ENCODE measurements at places on chromosomes 11 and 22.

DNA sequence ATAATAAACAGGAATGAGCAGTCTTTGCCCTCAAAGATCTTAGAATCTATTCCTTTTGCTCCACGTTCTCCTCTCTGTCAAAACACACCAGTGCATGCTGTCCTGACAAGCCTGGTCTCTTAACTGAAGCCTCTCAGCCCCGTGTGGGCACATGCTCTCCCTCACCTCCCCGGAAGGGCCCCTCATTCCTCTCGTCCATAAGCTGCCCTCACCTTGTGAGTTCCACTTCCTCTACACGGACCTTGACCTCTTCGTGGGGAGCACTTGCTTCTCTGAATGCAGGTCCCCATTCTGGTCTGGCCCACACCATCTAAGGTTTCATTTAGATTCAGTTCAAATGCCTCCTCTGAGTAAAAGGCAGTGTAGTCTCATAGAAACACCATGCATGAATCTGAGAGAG is 412.3 kb upstream of the SYN3 start:
- DNase-seq = no peak

GRCh38 chr11:112977755-112978154 is 16.5 kb downstream of the NCAM1 start:
- no peak for DNase-seq

GRCh38 chr22:39146256-39147101 is 6.0 kb downstream of the CBX7 start:
- no peak for DNase-seq

DNA sequence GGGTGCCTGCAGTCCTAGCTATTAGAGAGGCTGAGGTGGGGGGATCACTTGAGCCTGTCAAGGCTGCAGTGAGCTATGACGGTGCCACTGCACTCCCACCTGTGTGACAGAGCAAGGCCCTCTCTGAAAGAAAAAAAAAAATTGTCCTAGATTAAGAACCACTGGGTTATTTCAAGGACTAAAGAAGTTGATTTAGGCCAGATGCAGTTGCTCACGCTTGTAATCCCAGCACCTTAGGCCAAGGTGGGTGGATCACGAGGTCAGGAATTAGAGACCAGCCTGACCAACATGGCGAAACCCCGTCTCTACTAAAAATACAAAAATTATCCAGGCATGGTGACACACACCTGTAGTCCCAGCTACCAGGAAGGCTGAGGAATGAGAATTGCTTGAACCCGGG is 129.0 kb downstream of the MRTFA start:
- DNase-seq = no peak

DNA sequence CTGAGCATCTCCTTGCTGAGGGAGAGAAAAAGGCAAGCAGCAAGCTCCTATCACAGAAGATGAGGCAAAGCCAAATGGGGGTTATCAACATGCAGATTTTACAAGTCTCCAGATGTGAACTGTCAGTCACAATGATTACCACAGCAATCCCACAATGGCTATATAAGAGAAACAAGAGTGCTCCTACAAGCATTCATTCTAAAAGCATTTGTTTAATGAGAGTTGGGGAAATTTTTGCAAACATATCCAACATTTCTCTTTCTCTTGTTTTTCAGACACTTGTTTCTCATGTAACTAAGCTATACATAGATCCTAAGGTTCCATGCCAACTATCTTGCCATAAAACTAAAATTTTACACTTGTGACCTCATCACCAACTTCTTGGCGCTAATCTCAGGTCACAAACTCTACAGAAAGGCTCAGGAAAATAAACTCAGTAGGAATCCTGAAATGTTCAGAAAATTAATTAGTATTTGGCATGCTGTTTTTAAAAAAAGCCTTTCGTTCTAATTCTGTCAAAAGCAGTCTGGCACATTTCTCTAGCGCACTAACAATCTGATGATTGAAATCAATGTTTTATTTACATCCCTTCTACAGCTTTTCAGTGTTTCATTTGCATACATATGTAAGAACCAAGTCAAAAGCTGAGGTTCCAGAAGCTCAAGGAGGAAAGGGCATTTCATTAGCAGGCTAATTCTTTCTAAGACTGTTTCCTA is 199.5 kb downstream of the TTC28 start:
- DNase-seq = no peak

DNA sequence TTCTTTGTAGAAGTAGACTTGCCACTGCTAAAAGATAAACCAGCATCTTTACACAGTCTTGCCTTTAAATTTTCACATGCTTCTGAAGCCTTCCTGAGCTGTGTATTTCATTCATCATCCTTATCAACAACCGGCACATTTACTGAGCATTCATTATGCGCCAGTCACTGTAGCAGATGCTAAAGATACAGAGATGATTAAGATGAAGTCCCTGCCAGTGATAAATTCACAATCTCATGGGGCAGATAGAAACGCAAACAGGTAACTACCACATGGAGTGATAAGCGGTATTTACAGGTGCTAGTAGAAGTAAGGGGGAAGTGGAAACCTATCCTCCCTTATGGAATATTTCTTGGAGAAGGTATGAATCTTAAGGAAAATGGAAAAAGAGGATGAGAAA is 67.2 kb downstream of the PRCP start:
- no peak for DNase-seq

- DNase-seq = no peak
These were observed 11.5 kb upstream of the TIMP3 start for GRCh38 chr22:32789797-32790620.

DNA sequence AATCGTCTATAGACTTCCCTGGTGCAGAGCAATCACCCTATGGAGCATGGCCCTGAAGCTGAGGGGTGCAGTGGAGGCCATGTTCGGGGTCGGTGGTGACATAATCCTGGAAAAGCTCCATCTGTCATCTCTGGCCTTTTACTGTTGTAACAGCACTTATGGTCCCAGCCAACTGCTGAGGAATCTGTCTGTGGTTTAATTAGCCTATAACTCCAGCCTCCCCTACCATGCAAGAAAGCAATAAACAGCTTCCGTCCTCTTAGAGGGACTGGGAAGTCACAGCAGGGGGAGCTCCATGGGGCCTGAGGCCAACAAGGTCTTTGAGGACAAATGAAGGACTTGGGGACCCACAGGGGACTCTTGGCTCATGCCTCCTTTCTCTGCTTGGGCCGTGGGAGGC is 159.1 kb upstream of the NECTIN1 start:
- DNase-seq = no peak

- DNase-seq = no peak
These were observed 22.7 kb downstream of the POLDIP3 start for GRCh38 chr22:42591987-42592386.

DNA sequence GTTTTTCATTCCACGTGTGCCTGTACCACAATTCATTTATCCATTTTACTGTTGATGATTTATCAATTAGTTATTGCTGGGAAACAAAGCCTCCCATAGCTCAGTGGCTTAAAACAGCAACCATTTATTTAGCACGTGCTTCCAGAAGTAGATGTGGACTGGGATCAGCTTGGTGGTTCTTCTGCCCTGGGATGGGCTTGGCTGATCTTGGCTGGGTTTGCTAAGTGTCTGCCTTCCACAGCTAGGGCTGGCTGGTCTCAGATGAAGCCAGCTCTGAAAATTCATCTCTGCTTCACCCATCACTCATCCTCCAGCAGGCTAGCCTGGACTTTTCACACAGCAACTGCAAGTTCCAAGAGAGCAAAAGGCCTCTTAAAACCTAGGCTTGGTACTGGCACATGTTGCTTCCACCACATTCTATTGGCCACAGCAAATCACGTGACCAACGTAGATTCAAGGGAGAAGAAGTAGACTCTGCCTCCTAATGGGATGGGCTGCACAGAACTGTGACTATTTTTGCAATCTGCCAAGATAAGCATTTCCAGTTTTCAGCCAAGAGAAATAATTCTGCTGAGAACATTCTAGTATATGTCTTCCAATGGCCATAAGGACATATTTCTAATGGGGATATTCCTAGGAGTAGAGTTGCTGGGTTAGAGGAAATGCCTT is 124.9 kb downstream of the MN1 start:
- no peak for DNase-seq

DNA sequence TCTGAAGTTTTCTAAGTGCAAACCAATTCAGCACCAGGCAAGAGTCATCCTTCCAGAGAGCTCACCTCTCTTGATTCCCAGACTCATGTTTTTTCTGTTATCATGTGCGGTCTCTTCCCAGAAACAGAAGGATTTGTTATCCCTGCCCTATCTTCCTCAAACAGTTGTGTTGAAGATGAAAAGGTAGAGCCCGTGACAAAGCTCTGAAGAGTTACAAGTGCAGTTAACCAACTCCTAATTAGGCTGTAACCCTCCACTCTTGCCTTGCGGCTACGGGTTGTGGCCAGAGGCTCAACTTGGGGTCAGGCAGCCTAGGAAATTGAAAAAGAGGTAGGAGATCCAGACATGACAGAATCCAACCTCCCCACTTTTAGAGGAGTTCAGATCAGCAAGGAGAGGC is 76.2 kb upstream of the CADM1 start:
- no peak for DNase-seq

DNA sequence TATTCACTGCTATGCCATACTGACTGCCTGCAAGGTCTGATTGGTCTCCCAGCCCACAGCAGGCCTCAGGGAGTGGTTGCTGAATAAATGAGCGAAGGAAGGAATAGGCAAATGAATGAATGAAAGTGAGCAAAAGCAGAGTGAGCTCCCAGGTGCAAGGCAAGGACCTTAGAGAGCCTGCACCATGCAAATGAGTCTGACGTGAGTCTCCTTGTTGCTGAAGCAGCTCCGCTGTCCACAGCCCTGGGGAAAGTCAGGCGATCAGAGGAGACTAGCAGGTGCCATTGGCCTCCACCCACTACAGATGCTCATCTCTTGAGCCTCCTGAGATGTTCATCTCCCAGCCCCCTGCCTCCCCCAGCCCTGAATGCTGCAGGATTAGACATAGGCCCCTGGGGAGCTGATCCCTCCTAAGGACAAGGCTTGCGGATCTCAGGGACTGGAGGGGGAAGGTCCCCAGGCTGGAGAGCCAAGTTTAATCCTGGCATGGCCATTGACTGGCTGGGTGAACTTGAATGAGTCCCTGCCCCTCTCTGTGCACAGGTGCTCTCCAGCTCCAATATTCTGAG is 22.1 kb downstream of the GDPD5 start:
- DNase-seq = no peak

DNA sequence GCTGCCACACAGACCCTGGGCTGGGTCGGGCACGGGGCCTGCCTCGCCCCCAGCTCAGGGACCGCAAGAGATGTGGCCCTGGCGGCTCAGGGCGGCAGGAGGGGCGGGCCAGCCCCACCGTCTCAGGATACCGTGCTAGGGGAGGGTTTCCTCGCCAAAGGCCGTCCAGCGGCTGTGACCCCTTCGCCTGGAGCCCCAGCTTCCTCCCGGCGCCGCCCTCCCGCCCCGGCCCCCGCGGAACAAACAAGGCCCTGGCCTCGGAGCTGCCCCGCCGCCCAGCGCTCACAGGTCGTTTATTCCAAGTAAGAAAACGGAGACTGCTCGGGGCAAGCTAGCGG is 543 bp upstream of the AP2A2 start:
- no peak for DNase-seq

- DNase-seq = no peak
These were observed 17.4 kb upstream of the PRAME start for GRCh38 chr22:22576244-22576988.

DNA sequence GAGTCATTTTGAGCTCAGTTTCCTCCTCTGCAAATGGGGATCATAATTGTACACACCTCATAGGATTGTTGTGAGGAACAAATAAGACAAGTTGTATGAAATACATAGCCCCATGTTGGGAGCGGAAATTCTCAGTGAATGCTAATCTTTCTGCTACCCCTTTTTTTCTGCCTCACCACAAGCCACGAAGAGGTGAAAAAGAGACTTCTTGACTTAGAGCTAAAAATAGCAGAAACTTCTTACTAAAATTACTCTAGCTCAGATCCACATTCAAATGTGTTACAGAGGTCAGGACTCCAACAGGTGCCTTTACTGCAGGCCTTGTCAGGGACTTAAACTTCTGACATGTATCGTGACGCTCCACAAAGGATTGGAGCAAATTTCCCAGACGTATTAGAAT is 128.5 kb downstream of the MIAT start:
- no peak for DNase-seq

- DNase-seq = no peak
These were observed 46.5 kb downstream of the MOB2 start for GRCh38 chr11:1440066-1440465.

- DNase-seq = no peak
These were observed 914.3 kb upstream of the API5 start for GRCh38 chr11:42397483-42397882.

- no peak for DNase-seq
These were observed 382.1 kb downstream of the KCNA4 start for GRCh38 chr11:29634744-29635143.

DNA sequence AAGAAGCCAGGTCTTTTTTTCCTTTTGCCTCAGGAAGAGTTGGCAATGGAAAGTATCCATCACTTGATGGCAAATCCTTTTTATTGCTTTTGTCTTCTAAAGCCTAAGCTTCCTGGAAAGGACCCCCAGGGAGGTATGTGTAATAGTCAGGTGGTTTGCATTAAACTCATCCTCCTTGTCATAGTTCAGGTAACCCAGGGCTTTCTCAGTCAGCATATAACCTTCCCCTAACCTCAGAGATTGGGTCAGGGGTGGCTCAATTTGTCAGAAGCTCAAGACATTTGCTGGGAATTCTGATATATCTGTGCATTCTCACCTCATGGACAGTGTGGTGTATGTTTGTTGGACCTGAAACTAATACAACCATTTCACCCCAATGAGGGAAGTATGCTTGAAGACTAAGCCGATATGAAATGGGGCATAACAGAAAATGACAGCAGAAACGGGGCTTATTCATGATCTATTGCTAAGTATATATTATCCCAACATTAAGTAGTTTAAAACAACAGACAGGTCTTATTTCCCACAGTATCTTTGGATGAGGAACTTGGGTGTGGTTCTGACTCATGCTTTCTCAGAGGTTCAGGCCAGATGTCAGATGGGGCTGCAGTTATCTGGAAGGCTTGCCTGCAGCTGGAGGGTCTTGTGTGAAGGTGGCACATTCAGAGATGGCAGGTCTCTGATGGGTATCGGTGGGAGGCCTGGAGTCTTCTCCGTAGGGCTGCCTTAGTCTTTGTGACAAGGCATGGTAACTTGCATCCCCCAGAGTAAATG is 135.8 kb upstream of the SPON1 start:
- DNase-seq = no peak

DNA sequence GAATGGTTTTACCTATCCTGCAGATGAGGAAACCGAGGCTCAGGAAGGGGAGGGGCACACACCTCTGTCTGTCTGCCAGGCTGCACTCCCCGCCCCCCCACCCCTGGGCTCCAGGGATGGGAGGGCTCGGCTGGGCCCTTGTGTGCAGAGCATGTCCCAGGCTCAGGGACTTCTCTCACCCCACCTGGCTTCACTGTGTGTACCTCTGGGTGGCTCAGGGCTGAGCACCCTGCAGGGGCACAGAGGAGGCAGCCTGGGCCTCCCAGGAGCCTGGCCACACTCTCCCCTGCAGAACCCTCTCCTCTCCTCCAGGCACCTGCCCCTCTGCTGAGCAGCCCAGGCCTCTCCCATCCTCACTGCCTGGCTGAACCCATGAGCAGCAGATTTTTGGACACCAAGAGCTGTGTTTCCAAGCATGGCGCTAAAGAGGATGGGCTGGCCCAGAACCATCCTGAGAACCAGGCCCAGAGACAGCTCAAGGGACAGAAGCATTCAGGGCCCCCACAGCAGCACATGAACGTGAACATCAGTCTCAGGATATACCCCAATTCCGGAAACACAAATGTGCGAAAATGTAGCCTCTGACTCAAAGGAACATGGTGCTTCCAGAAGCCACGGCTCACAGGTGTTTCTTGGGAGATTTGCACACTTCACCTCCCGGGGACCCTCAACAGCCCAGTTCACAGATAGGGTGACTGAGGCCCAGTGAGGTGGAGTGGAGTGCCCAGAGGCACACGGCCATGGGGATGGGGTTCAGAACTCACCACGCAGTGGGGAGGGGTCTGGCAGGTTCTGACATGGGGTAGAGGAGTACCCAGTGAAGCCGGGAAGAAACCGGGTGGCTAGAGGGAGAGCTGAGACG is 10.5 kb downstream of the EMID1 start:
- no peak for DNase-seq

All from left lung (tissue), 14 donors.